ENCODE measurements at places on chromosomes 5 and 9.
A peak's percentile ranks its signal among the peaks of the same experiment; 100 is the strongest.

GRCh38 chr9:20407013-20407412 lies 215.3 kb downstream of the MLLT3 start:
- DNase-seq = no peak

DNA sequence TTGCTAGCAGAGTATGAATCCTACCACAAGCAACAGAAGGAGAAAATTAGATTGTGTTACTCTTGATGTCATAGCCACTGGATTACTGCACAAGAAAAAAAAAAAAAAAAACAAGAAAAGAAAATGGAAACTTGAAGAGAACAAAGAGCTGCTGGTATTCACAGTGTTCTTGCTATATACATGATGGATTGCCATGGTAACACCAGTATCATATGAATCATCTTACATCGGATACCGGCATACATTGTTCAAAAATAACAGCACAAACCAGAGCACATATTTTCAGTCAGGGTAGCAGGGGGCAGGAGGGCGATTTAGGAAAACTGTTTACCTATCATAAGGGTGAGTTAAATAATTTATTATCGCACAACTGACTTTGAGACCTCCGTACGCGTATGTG lies 472.9 kb downstream of the PDE4D start:
- DNase-seq = no peak

DNA sequence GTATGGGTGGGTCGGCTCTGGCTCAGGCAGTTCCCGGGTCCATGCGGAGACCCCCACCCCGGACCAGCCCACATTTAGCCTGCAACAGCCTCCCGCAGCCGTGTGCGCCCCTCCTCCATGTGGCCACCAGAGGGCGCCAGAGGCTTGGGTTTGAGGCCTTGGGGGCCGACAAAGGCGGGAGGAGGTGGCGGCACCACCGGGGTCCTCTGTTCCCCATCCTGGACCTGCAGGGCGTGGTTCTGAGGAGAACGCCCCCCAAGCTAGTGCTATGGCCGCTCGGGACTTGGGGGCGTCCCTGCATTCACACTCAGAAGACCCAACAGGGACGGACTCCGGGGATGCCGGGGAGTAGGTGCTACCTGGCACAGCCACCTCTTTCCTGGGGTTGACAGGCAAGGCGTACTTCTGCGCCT lies 16.5 kb downstream of the ASS1 start:
- DNase-seq = peak; percentile 54

- no peak for DNase-seq
These were observed 20.0 kb downstream of the ACTL7B start for GRCh38 chr9:108835831-108836230.

- DNase-seq = no peak
These were observed 691.8 kb downstream of the DNAH5 start for GRCh38 chr5:13252699-13253098.

DNA sequence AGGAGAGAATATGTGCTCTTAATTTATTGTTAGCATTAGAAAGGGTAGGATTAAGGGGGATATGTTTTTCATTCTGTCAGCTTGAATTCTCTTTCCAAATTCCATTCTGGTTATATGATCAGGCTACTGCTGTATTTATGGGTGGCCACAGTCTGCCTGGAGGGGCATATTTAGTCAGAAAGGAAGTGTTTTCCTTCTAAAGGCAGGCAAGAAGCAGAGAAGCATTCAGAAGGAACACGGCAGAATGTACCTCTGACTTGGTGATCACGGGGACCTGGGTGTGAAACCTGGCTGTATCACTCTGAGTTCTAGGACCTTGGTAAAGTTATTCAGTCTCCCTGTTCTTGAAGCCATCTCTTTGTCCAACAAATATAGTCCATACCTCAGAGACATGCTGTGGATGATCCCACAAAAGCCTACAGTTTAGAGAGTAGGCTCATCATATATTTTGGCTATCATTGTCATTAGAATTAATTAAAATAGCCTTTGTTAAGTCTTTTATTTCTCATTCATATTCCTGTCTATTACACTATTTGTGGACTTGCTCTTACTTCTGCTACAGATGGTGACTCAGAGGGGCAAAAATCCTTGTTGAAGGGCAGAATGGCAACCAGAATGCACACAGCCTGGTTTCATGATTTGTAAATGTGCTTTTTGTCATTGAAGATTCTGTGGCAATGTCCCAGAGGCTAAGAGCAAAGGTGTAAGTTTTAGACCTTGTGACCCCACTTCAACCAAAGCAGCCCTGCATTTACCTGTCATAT lies 2.7 kb downstream of the TNC start:
- DNase-seq = no peak

GRCh38 chr9:15509931-15510788 lies 610 bp downstream of the PSIP1 start:
- DNase-seq = peak; percentile 29

DNA sequence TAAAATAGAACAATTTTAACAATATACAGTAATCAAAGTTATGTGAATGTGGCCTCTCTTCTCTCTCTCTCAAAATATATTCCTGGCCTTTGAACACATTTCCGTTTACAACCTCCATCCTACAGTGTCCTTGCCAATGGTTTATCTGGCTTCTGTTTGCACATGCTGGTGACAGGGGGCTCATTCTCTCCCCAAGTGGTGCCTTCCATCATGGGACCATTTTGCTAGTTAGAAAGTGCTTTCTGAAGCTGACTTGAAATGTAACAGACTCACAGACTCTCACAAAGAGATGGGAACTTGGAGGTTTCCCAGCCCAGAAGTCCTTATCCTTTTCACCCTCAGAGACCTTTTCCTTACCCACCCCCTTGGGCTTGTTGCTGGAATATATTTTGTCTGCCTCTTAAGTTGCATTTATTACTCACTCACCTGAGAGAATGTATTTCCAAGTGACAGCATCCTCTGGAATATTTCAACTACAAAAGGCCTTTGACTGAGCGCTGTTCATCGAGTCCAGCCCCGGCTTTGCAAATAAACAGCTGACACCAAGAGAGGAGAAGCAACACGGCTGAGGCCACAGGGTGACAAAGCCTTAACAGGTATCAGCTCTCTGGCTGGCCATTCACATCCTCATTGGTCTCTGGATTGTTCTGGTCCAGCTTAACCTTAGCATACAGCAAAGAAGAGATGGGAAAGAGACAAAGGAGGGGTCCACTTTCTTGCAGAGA lies 17.5 kb upstream of the ALDH1B1 start:
- DNase-seq = no peak

GRCh38 chr5:60497706-60498500 lies 202.1 kb downstream of the DEPDC1B start:
- DNase-seq = no peak

DNA sequence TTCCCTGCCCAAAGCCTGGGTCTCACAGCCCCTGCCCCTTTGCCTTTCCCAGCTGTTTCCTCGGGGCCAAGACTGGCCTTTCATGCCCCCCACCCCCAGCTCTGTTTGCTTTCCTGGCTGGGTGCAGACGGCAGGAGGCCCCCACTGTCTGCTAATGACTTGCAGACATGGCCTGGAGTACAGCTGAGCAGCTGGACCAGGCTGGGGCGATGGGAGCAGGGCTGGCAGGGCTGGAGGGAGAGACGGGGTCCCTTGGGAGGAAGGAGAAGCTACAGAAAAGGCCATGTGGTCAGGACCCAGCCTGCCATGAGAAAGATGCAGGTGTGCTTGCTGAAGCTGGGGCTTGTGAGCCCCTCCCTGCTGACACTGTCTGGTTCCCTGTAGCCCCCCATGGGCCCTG lies 28.3 kb upstream of the GFPT2 start:
- DNase-seq = no peak

- no peak for DNase-seq
These were observed 136.1 kb downstream of the GAPVD1 start for GRCh38 chr9:125397736-125398135.

GRCh38 chr5:32645246-32645645 lies 59.9 kb downstream of the SUB1 start:
- no peak for DNase-seq

DNA sequence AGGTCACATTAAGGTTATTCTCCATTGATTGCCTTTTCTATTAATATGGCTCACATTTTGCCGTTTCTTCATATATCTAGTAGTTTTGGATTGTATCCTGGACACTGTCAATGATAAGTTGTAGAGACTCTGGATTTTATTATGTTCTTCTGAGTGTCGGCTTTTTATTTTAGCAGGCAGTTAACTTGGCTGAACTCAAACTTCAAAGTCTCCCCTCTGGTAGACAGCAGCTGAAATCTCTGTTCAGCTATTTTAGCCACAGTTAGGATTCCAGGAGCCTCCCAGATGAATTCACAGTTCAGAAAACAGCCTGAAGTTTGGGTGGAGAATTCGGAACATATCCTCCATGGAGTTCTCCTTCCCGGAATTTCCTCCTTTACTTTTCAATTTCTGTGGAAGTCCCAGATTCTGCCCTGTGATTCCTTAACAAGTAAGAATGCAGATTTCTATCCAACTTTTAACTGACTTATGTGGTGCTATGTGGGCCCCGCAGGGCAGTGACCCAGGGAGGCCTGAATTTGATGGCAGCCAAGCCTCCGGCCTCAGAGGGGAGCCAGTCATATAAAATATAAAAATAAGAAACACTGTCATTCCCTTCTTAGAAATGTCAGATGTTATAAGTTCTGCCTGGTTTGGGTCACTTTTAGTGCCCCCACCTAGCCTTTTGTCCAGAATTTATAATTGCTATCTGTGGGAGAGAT lies 39.3 kb upstream of the MVB12B start:
- no peak for DNase-seq

DNA sequence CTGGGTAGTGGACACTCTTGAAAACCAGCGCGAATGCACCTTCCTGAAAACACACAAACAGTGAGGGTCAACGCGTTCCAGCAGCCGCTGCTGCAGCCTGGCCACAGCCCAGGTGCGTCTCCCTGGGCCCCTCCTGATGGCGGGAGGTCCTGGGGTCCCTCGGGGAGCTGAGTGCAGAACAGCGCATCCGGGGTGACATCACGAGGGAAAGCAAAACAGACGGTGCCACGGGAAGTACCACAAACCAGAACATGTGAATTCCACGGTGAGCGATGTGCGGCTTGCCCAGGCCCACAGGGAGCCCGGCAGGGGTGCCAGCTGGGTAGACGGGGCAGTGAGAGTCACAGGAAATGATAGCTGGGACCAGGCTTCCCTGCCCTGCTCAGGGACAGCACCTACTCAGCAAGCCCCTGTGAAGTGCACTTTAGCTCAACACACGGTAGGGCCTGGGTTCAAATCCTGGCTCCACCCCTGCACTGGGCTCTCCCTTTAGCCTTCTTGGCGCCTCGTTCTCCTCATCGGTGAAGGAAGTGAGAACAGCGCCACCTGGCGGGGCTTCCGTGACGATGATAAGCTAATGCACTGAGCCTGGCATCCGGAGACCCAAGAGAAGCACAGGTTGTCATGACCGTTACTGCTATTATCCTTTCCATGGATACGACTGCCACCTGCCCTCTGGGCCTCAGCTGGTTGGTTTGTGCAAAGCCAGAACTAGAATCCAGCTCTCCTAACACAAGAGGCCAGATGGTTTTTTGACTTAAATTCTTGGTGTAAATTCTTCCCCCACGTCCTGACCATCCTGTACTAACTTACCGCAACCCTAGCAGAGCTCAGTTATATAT lies 24.6 kb downstream of the GFPT2 start:
- DNase-seq = peak; percentile 44

DNA sequence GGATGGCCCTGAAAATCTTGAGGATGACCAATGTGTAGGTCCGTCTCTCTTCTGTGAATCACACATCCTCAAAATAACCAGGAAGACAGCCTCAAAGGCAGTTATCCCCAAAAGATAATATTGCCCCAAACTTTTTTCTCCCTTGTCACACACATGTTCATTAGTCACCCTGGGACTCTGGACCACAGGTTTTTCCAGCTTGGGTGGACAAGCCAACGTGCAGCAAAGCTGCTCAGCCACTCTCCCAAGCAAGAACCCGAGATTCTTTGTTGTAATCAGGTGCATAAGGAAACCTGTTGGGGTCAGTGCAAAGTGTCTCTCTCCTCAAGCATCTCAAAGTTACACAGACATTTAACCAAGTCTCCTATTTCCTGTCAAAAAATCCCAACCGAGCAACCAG lies 196.6 kb downstream of the GNA14 start:
- DNase-seq = no peak

- peak; percentile 89 for DNase-seq
These were observed at the start of gene ZNF782 for GRCh38 chr9:96853781-96854650. TSS of gene ZNF782 (minus strand) at chr9:96854514. CDS start at chr9:96851961, 2,553 bp downstream.

DNA sequence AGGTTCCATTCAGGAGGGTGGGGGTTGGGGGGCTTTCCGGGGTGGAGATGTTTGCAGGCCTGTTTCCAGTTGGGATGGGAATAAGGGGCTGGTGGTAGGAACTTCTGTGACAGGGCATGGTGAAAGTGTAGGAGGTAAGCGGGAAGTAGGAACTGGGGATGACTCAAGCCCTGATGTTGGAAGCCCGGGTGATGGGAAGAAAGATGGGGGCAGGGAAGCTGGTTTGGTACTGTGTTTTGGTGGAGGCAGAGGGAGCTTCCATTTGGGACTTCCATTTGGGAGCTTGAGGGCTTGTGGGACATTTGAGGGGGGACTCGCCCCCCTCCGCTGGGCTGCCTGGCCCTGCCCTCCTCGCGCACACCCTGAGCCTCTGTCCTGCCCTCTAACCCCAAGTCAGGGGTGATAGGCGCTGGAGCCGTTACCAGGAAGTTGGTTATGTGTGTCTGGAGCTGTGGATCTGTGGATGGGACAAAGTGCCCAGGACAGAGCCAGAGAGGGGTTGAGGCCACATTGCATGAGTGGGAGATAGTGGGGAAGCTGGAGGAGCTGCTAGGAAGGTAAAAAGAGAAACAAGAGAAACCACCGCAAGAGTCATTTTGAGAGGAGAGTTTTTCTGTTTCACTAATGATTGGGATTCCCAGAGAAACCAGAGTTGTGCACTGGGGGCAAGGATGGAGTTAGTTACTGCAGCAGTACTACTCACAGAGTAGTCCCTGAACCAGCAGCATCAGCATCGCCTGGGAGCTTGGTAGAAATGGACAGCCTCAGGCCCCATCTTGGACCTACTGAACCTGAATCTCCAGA lies 6.6 kb downstream of the RGS14 start:
- no peak for DNase-seq

- no peak for DNase-seq
These were observed 9.1 kb downstream of the SWI5 start for GRCh38 chr9:128285033-128285784.

GRCh38 chr5:39650008-39650762 lies 225.4 kb upstream of the DAB2 start:
- DNase-seq = no peak

DNA sequence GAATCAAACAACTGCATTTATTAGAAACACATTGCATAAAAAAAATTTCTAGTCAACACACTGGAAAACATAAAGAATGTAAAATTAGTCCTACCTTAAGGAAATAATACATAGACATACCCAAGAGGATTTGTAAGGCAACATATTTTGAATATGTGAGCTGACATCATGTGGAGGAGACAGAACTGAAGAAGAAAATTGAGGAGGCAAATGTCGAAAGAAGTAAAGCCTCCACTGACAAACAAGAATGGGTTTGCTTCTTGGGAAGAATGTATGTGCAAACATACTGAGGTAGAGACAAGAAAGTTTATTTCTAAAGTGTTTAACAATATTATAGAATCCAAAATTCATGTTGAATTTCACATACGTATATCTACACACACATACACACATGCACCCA lies 363.0 kb upstream of the PDE4D start:
- no peak for DNase-seq

DNA sequence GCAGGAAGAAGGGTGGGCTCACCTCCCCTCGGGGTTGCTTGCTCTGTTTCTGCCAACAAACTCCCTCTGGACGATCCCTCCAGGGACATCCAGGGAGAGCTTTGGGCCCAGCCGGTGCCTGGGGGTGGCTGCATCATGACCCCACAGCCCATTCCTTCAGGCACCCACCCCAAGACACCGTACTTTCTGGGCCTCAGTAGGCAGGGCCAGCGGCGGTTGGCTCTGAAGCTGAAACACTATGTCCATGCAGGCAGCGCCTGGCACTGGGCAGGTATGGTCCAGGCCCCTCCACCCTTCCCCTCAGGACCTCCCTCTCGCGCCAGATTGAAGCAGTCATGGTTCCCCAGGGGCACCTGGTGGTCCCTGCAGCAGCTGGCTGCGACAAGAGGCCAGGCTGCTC lies 18.5 kb upstream of the SUSD3 start:
- no peak for DNase-seq
